ENCODE measurements at places on chromosomes 16 and 17.

GRCh38 chr17:74851612-74852236 lies 8.0 kb downstream of the GRIN2C start:
- DNase-seq = no peak

- no peak for DNase-seq
Measured at GRCh38 chr17:38915639-38915995, 9.8 kb upstream of the LASP1NB start.

GRCh38 chr16:9378876-9379275 lies 287.4 kb downstream of the HAPSTR1 start:
- DNase-seq = no peak

DNA sequence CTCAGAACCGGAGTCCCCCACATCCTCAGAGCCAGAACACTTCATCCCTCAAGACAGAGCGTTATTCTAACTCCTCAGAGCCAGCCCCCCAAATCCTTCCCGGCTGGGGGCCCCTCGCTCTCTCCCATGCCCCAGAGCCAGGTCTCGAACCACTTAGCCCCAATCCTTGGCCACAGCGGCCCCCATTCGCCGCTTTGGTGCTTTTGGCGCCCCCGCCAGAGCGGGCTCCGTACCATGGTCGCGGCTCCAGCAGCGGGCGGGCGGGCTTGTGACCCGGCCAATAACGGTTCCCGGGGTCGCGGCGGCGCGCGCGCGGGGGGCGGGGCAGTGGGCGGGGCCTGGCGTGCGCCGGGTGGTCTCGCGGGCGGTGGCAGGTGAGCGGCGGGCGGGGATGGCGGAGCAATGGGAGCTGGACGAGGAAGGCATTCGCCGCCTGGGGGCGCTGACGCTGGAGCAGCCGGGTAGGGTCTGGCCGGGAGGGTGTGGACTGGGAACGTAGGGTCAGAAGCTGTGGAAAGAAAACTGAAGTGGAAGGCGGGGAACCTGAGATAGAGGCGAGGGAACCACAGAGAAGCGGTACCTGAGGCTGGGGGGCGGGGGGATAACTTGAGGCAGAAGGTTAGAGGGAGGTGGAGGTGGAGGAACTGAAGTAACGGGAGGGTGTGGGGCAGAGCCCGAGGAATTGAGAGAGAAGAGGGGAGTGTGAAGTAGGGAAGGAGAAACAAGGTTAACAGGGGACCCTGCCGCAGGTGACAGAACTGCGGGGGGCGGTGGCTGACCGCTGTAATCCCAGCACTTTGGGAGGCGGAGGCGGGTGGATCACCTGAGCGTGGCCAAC lies at the start of the genes KCTD19 and LRRC36:
TSS of gene KCTD19 (minus strand) at position 270 of the 838 bp plus-strand sequence. CDS start at position 236, 34 bp downstream.
TSS of gene LRRC36 (plus strand) at position 344 of the 838 bp plus-strand sequence. CDS start at position 392, 48 bp downstream.
- DNase-seq = no peak

DNA sequence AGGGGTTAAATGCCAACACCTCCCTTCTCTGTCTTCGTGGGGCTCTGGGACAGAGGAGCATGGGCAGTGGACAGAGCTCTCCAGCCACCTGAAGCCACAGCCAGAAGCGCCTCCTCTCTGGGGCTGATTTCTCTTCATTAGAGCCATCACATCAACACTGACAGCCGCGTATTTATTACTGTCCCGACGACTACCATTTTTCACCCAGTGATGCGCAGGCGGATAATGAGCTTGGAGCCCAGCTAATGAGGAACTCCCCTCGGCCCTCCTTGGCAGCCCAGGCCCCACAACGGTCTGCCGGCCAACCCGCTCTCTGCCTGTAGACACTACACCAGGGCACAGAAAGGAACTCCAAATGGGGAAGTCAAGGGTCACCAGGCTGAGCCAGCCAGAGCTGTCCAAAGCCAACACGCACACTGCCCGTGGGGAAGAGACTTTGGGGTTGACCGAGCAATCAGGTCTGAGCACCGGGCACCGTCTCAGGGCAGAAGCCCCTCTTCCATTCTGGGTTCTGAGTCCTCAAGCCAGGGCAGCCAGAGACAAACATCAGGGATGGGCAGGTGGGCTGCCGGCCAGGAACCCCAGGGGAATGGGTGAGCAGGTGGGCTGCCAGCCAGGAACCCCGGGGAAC lies 13.2 kb downstream of the SDK2 start:
- no peak for DNase-seq

DNA sequence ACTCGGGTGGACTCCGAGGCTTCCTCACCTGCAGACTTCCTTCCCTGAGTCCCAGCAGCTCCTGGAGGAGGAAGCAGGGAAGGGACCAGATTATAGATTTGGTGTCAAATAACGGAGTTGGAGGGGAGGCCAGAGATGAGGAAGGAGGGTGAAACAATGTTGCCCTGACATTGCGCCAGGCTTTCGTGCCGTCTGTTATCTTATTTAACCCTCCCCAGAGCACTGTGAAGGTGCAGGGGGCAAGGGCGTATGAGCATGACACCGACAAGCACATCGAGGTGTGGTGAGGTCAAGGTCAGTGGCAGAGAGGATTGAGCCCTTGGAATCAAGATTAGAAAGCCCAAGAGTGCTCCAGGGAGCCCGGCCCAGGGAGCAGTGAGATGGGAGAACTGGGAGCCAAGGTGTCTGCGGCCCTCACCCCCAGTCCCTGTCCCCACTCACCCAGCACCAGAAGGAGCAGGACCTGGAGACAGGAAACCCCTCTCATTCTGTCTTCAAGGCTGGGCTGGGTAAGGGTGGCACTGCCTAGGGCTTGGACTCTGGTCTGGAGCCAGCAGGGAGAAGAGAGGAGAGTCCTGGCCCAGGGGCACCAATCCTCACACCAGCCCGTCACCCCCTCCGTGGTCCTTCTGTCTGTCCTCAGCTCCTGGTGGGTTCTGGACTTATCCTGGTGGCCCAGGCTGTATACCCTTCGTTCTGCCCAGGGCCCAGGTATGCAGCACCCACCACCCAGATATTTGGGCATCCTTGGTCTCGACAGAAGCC lies 1.1 kb downstream of the PRSS33 start:
- DNase-seq = no peak

GRCh38 chr17:74089869-74090464 lies 113.5 kb upstream of the RPL38 start:
- DNase-seq = peak; percentile 1

GRCh38 chr17:81388612-81389367 lies 6.5 kb upstream of the BAHCC1 start:
- no peak for DNase-seq

GRCh38 chr17:42690596-42690995 lies 8.3 kb downstream of the CNTNAP1 start:
- DNase-seq = no peak

- DNase-seq = no peak
Measured at GRCh38 chr17:42312285-42313130, 24.2 kb downstream of the STAT5A start.

DNA sequence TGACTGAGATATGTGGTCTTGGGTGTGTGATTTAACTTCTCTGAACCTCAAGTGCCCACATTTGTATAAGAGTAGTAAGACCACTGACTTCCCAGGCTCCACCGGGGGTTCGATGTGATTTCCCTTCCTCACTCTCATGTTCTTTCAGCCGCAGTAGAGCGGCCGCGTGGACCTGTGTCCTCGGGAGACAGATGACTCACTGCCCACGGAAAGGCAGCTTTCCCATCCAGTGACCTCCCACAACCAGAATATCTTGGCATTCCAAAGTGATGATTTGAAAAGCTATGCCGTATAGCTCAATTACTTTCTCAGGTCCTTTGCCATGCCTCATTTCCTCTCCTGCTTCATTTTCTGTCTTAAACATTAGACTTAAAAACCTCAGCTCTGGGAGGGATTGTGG lies 73.6 kb downstream of the IL21R start:
- peak; percentile 95 for DNase-seq

- DNase-seq = no peak
Measured at GRCh38 chr17:65811043-65811442, 249.6 kb upstream of the AXIN2 start.
